ENCODE measurements at places on chromosomes 4 and X.
A peak's percentile ranks its signal among the peaks of the same experiment; 100 is the strongest.

DNA sequence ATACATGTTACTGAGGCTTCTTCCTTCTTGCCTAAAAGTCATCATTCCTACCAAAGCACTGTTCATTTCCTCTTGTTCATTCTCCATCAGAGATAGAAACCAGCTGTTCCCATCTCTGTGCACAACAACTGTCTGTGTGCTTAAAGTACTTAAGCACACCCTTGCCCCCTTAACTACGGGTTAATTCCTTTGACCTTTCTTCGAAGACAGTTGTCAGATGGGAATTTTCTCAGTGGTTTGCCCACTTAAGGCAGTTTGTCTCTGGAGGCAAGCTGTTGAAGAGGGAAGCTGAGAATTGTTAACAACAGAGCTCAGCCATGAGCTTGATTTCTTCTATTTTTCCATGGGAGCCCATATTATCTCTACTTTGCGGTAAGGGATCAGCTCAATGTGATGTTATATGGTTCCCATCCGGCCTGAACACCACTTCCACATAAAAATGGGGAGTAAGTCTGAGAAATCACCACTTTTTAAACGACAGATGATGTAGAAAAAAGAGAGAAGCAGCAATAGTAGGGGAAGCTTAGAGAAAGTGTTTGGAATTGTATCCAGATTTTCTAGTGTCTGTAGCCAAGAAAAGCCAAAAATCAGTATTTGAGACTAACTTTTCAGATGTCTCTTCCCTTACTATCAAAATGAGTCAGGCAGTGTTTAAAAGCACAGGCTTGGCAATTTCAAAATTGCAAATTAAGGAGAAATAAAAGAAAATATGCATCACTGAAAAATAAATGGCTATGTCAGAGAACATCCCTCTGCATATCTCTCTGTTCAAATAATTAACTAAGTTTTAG lies 194.4 kb downstream of the SLIT2 start:
- no peak for DNase-seq

- no peak for DNase-seq
Measured at GRCh38 chr4:122746485-122746965, 14.0 kb downstream of the BBS12 start.

DNA sequence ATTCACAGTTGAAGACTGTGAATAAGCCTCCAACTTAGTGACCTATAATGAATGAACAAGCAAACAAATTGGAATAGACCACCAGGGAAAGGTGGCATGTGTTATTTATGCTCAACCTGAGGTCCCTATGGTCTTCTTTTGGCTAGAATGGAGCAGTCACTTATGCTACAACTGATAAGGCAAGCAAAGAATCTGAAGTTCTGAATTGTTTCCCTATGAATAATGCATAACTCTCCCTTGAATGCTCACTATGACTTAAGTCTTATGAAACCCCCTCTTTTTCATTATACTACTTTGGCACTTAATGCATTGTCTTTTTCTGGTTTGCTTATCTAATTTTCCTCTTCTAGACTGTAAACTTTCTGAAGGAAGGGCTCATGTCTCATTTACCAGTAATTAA lies 2.6 kb downstream of the GIMD1 start:
- DNase-seq, result no peak

DNA sequence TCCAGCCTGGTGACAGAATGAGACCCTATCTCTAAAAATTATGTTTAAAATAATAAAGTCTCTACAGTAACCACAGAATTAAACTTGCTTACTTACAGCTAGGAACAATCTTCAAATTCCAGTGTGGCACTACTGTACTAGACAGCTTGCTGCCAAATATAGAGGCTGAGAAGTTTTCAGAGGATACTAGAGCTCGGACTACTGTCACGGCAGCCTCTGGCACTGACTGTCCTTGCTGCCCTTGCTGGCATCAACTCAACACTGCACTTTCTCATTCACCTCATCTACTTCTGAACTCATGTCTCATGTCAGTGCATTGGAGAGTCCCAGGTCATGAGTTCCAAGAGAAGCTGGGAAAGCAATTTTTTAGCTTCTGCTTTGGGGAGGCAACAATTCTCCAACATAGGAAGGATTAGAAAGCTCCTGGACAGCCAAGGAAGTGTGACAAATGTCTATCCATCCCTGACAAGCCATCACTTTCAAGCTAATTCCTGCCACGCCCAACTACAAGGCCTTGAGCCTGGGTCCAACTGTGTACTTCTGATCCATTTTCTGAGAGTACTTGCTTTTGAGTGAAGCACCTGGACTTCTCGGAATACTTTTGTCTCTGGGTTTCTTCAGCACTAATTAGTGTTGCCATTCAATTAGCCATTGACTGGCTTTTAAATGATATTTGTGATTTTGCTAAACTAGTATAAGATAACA lies 98.6 kb upstream of the NR3C2 start:
- DNase-seq, result no peak

GRCh38 chr4:28788929-28789490 lies 1928.4 kb downstream of the STIM2 start:
- DNase-seq, result no peak

DNA sequence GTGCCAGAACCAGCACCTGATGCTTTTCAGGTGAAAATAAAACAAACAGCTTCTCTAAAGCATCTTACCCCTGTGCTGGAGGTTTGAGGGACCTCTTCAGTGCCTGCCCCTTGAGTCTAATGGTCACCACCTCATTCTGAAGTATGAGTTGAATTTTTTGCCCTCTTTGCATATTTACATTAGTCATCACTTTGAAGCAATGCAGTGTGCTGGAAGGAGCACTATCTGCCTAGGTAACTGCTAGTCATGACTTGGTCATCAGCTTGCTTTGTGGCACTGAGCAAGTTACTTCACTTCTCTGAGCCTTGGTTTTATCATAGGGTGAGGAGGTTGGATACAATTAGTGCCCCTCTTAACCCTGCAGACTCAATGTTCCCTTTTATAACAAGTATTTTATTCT lies 44.9 kb downstream of the SPATA18 start:
- no peak for DNase-seq

DNA sequence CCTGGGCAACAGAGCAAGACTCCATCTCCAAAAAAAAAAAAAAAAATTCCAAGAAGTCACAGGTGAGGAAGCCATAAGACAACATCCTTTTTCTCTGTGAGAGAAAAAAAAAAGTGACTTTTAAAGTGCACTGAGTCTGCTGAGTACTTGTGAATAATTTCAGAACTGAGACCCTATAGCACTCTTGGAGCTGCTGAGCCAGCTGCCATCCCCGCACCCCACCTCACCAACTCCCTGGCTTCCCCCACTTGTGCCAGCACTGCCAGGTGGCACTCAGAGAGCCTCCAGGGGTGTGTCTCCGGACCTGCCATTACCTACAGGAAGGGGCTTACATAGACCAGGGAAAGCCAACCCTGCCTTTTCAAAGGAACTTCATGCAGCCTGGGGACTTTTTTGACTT lies 39.2 kb upstream of the HS3ST1 start:
- DNase-seq, result no peak

GRCh38 chr4:121814756-121815155 lies 8.9 kb downstream of the CCNA2 start:
- DNase-seq, result no peak

DNA sequence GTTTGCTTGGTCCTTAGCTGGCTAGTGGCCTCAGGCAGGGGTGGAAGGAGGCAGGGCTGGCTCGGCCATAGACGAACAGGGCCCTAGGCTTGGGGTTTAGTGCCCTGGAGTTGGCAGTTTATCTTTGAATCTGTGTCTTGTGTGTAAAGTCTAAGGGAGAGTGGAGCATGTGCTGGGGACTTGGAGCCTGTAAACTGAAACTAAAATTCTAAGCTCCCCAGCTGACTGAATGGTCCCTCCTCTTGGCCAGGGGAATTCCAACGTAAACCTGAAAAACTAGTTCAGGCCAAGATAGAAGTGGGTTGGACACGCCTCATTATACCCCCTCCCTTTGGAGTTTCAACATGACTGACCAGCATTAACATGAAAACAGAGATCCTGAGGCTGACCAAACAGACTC lies 46.1 kb upstream of the GPR78 start:
- no peak for DNase-seq

DNA sequence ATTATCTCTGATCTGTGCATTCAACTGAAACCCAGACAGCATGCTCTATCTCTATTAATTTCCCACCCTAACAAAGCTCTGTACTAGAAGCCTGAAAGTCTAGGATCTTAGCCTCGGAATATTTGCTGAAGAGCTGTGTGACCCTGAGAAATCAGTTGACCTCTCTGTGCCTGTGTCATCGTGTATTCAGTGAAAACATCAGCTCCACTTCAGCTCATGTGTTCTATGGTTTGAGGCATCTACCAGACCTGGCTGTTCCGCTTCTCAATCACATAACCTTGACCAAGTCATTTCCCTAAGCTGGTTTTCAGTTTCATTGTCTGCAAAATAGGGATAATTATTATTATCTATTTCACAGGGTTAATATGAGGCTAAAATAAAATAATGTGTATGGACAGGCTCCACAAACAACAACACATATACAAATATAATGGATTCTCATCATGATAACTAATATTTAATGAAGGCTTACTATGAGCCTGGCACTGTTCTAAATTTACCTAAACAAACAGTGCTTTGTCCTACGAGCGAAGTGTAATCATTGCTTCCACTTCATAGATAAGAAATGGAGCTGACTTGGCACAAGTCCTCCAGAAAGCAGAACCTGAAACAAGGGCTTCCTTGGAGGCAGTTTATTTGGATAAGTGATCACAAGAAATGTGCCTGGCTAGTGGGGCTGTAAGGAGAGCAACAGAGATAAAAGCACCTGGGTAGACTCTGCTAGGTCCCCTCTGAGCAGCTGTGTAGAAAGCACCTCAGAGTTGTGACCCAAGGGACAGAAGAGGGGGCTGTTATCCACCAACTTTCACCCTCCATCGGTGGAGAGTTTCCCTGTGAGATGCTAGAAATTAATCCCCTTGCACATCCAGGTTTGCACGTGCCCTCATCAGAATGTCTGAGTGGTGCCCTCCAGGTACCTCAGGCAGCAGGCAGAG lies 356.9 kb downstream of the RAB28 start:
- no peak for DNase-seq

GRCh38 chrX:154450312-154450711 lies 6.4 kb downstream of the FAM50A start:
- no peak for DNase-seq

- DNase-seq, result no peak
Measured at GRCh38 chrX:13994104-13994503, 35.6 kb downstream of the GEMIN8 start.

GRCh38 chrX:113906168-113906567 lies 677.7 kb upstream of the HTR2C start:
- no peak for DNase-seq

DNA sequence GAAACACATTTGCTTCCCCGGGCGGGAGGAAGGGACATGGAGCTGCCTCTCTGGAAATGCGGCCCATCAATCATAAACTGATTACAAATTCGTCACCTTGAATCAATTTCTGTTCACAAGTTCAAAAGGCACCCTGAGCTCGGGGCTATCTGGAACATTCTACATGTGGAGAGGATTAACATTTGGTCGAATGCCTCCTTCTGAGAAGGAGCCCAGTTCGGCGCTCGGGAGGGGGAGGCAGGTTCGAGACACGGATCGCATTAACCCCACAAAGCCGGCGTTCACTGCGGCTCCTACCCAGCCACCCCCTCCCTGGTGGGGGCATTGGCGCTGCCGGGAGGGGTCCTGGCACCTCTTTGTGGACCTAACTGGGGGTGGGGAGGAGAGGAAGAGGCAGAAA lies 108.0 kb downstream of the CPZ start:
- no peak for DNase-seq

DNA sequence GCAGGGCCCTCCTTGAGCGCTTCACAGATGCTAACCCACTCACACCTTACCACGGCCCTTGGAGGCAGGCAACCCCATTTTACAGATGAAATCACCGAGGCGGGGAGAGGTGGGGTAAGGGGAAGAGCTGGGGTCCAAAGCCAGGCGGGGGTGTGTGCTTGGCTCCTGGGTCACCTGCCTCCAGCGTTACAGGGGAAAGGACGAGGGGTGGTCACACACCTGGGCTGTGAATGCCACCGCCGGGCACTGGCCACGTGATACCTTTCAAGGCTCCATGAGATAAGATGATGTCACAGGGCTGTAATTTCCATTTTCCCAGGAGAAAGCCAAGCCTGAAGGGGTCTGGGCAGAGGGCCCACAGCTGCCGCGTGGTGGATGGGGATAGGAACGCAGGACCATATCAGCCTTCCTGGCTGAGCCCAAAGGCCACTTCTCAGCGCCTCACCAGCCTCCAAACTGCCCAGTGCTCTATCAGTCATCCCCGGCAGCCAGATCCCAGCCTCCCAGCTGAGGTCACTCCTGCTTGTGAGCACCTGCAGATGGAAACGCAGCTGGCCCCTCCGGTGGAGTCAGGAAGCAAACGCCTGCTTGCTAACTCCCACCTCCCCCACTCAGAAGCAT lies 62.4 kb upstream of the CRMP1 start:
- no peak for DNase-seq

GRCh38 chrX:150587585-150588503 lies 19.4 kb downstream of the MTM1 start:
- peak; percentile 59 for DNase-seq

- no peak for DNase-seq
Measured at GRCh38 chr4:164484551-164484950, 269.4 kb upstream of the SMIM31 start.

DNA sequence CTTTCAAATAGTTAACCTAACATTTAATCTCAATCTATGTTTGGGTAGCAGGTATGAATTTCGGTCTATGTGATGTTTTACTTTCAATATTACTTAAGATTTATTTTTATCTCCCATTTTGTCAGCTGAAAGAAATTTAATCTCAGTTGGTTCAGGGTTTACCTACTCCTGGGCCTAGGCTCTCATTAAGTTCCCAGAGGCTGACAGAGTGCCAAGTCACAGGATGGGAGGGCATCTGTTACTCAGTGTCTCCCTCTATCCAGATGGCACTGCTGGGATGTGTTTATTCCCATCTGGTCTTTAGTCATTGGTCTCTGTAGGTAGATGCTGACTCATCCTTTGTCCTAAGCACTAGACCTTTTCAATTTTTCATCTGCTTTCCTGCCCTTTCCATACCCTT lies 129.4 kb upstream of the ARSJ start:
- no peak for DNase-seq

DNA sequence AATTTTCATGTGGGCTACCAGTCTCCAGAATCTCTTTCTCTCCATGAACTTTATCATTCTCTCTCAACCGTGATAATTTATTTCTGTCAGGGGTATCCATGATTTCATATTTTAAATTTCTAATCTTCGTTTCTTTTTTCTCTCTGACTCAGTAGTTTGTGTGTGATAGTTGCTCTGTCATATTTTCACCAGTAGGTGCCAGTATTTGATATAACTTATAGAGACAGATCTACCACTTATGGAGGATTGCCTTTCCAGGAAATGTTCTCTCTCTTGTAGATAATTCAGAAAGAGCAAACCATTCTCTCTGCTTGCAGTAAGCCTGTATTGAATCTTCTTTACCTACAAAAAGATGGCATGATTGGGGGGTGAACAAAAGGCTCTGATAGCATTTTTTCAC lies 79.3 kb upstream of the DYNLT3 start:
- DNase-seq, result peak; percentile 25
